T-helper 1 cell (primary cell): ENCODE measurements at places on chromosomes 13 and 19.

DNA sequence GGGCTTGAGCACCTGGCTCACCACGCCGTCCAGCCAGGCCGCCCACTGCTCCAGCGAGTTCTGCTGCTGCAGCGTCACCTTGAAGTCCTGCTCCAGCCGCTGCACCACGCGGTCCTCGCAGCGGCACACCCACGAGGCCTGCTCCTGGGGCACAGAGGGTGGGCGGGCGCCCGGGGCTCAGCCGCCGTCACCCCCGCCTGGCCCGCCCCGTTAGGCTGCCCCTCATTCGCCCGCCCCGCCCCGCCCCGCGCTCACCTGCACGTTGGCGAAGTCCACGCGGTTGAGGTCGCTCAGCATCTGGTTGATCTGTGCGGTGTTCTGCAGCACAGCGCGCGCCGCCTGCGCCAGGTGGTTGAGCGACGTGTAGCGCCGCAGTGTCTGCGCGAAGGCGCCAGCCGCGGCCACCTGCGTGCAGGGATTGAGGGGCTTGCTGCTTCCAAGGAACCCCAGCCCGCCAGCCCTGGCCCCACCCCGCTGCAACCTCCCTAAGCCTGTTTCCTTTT, 11.3 kb downstream of the DCAF15 start:
- no peak for DNase-seq

GRCh38 chr19:800360-801029, 3.2 kb downstream of the PTBP1 start:
- no peak for DNase-seq

DNA sequence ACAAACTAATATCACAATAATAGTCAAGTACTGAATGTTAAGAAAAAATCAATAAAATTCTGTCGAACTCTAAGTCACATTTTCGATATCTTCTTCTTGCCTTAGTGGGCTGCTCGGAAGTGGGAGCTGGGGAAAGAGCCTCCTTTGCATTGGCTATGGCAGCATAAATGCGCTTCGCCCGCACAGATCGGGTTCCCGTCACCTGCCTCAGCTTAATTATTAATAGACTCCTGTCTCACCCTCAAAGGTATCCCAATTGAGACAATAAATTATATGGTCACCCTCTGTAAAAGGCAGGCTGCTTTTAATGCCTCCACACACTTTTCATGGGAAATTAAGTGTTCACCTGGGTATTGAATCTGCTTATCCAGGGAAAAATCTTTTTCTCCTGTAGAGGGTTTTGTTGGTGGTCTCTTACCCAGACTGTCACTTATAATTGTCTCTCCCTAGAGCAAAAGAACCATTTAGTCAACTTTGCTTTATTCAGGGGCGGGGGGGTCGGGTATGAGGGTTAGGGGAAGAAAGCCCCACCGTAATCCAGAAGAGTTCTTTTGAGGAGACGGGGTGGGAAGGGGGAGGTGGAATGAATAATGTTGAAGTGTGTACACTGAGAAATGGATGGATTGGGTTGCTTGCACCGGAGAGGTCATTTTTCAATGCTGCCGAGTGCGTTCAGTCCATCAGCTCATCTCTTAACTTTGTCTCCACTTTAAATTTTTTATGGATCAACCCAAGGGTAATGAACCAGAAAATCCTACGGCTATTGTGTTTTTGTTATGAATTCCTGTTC, 682.6 kb upstream of the SGCG start:
- no peak for DNase-seq

DNA sequence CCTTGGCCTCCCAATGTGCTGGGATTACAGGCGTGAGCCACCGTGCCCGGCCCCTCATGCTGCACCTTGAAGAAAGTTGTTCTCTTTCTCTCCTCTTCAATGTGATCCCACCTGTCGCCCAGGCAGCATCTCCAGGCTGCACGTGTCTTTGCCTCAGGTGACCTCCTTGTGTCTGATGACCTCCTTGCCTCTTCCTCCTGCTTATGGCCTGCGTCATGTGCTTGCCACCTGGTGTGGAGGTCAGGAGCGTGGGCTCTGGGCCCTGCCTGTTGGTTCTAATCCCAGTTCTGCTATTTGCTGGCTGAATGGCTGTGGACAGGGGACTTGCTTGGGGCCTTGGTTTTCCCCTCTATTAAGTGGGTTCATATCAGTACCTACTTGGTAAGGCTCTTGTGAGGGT, 6.3 kb downstream of the BICRA start:
- no peak for DNase-seq

DNA sequence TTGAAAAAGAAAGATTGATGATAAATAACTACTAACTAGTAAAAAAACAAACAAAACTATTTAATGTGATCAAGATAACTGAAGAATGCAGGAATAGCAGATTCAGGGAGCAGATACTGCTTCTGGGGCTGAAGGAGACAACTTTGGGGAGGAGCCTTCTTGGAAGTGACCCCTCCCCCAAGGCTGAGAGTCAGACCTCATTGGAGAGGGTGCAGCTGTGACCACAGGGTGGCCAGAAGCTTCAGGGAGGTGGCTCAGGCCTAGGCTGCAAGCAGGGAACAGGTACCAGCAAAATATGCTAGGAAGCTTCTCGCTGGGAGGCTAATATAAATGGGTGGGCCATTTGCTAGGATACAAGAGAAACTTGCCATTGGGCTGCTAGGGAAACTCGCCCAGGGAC, 149.9 kb downstream of the MYO16 start:
- no peak for DNase-seq

- DNase-seq, result no peak
These were observed 557.2 kb downstream of the DCT start for GRCh38 chr13:93922063-93922855.

- DNase-seq, result no peak
These were observed 36.2 kb upstream of the LPAR6 start for GRCh38 chr13:48448959-48449614.

- DNase-seq, result no peak
These were observed 2.8 kb downstream of the TMEM150B start for GRCh38 chr19:55322204-55322885.

DNA sequence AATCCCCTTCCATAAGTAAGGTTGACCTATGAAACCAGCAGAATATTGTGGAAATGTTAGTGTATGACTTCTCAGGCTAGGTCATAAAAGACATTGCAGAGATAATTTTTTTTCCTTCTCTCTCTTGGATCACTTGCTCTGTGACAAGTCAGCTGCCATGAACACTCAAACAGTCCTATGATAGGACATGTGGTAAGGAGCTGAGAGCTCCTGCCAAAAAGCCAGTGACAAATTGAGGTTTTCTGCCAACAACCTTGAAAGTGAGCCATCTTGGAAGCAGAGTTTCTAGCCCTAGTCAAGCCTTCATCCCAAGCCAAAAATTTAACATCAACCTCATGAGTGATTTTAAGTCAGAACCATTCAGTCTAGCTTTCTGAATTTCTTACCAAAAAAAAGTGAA, 270.9 kb upstream of the NBEA start:
- no peak for DNase-seq

DNA sequence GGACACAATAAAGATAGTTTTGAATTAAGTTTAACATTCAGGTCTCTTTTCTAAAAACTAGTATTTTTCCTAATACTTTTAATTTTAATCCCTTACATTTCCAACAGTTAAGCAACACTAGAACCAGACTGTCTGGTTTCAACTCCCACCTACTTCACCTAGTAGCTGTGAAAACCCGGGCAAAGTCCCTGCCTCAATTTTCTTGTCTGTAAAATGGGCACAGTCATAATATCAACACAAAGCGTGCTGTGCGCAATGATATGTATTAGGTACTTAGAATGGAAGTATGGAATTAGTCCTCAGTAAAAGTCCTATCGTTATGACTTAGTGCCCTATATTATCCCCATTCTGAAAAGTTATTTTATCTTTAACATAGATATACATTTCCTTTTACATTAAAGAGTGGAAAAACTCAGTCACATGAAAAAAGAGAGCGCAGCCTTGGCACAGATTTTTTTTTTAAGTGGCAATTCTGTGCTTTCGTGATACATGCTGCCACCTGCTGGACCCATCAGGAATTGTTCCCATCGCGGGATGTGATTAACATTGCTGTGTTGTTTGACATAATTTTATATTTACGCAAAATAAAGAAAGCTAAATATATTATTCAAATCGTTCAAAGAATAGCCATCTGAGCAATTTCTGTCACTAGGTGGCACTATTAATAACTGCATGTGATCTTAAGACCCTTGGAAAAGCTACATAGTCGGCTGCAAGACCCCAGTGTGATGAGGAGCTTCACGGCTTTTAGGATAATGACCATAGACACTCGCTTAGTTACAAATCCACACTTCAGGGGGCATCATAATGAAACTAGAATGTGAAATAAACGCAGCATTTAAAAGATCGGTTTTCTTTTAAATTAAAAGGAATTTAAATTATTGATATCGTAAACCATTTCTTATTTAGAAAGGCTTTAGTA, 59.9 kb downstream of the LIG4 start:
- peak; percentile 20 for DNase-seq

DNA sequence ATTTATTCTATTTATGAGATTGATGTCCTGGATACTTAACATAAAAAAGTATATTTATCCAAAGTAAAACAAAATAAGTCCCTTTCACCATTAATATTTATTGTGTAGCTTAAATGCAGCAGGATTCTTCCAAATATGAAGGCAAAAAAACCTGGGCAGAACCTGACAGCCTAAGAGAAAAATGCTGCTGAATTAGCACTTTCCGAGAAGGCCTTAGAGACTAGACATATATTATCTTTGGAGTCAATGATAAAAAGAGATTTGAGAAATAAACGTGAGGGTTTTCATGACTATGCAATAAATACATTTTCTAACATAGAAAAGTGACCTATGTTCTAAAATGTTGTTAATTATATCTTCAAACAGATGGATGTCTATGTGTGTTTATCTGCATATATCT, 566.9 kb downstream of the PCDH9 start:
- DNase-seq, result no peak

- no peak for DNase-seq
These were observed 277.5 kb upstream of the SOX1 start for GRCh38 chr13:111789420-111789819.

GRCh38 chr13:93744033-93744432, 517.4 kb downstream of the GPC6 start:
- no peak for DNase-seq

DNA sequence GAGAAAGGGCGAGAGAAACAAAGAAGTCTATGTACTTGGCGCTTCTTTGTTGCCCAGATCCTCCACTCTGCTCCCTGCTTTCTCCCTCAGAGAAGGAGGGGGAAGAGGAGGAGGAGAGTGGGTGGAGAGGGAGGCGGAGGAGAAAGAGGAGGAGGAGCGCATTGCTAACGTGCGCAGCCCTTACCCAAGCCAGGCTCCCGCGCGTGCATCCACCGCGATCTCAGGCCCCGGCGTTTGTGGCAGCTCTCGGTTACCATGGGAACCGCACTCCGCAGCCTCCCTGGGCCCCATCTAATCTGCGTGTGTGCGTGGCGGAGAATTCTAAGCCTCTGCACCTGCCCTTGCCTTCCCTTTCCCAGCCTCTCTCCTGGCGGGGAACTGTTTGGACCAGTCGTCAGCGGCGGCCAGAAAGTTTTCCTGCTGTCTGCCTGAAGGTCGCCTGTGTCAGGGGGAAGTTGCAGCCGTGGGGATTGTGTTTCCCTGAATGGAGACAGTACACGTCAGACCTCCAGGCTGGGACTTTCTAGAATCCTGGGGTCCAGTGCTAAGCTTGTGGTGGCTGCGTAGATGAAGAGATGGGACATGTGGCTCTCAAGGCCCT, at the start of gene ERICH6B:
Gene ERICH6B (minus strand): TSS at position 239 of the 601 bp plus-strand sequence. CDS start 18,734 bp downstream, outside the sequence.
- no peak for DNase-seq

- DNase-seq, result no peak
These were observed 43.5 kb upstream of the RGCC start for GRCh38 chr13:41413872-41414271.

- DNase-seq, result no peak
These were observed 6.6 kb downstream of the SLITRK5 start for GRCh38 chr13:87677496-87678371.

GRCh38 chr19:8489561-8490394, 12.7 kb downstream of the PRAM1 start:
- DNase-seq, result no peak

DNA sequence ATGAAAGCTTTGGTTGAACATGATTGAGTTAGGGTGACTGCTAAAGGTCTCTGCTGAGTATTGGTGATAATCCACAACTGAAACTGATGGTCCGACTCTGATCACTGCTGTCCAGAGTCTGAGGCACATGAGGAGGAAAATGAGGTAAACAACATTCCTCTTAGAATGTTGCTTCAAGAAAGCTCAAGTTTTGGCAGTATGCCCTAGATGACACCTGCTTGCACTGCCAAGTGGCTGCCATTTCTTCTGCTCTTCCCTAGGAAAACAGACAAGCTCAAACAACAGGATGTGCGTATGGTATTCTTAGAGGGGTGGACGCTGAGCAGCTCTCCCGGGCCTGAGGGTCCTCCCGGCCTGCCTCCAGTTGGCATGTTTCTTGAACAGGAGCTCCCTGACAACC, 15.2 kb upstream of the MTIF3 start:
- DNase-seq, result no peak

DNA sequence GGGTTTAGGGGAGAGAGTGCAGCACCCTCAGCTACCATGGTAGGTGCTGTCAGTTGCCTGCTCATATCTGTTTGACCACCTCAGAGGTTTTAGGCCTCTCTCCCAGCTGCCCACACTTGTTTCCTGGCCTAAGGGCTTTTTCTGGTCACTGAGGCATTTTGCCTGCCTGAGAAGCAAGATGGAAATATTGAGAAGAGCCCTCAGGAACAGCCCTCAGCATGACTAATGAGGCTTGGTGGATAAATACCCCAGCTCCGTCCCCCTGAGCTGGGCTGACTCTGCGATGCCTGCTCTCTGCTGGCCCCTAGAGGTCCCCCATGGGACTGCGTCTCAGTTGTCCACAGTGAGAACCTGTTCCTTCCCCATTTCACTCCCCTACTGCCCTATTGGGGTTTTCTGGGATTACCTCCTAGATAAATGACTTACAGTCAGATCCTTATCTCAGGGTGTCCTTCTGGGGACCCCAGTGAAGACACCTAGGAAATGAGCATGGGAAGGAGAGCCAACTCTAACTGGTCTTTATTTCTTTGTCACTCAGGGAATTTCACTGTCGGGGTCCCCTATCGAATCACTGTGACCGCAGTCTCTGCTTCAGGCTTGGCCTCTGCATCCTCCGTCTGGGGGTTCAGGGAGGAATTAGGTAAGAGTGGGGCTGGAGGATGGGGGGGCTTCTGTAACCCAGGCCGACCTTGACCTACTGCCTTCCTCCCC, 13.3 kb downstream of the PALM3 start:
- peak; percentile 24 for DNase-seq

- no peak for DNase-seq
These were observed 35.8 kb upstream of the TM9SF2 start for GRCh38 chr13:99465454-99465853.

DNA sequence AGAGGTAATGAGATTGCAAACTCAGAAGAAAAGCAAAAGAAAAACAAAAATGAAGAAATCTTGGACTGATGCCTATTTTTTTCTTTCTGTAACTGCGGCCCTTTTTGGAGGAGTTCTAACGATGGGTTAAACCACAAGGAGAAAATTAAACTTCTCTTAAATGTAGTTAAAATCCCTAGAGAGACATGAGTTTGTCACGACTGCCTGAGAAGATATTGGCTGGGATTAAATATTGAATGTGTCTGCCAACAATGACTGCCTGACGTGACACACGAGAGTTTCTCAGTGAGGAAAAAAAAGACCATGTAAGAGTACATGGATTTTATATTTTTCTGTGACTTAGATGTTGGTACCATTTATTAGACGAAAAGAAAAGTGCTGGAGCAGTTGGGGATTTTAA, 1013.4 kb downstream of the PCDH9 start:
- DNase-seq, result no peak
